ENCODE measurements at places on chromosomes 2 and 18.

- DNase-seq, result no peak
These were observed 108.3 kb downstream of the ARL6IP6 start for GRCh38 chr2:152826581-152827279.

- DNase-seq, result no peak
These were observed 82.9 kb downstream of the CHRNA1 start for GRCh38 chr2:174681099-174682006.

DNA sequence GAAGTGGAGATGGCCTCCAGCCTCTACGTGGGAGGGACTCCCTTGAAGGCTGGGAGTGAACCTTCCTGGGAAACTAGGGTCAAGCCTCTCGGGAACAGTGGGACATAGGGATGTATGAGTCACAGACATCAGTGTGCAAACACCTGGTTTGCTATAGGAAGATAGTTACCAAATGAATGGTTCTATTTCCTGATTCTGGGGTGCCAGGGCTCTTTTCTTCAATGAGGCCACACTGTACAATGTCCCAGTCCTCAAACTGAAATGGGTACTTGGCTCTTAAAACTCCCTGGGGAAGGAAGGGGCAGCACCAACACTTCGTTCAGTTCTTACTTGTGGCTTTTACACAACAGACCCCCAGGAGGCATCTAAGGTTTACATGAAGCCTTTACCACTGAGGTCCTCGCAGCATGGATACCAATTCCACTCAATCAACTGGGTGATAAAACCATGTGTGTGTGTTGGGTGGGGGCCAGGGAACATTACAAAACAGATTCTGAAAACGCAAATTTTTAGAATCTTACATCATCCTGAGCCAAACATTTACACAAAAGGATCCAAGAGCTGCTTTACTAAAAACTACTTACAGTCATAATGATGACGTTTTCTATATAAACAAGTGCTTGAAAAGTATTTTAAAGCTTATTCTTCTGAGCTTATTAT lies 10.4 kb downstream of the ERFE start:
- DNase-seq, result no peak

- DNase-seq, result no peak
These were observed 806.4 kb downstream of the TRIB2 start for GRCh38 chr2:13522917-13523821.

DNA sequence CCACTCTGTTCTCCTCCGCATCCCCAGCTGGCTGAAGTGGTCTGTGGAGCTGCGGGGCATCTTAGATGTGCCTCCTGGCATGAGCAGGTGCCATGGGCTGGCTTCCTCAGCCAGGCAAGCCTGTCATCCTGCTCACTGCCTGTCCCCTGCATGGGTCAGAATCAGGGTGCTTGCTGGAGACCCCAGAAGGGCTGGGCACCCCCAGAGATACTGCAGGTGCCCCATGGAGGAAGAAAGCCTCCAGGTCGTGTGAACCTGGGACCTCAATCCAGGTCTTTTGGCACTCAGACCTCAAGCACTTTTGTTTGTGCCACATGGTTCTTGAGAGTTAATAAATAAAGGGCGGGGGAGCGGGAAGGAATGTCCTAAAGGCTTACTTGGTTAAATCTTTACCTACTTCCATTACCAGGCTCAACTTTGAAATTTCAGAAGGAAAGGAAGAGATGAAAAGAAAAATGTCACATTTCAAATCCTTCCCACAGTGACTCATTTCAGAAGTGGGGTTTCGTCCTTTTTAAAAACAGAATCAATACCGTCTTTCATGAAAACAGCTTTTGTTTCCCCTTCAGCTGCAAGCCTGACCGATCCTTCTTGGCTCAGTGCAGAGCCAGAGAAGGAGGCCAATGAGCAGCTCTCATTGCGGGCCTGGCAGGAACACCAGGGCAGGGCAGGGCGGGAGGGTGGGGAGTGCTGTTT lies 69.9 kb downstream of the RHOB start:
- DNase-seq, result no peak

DNA sequence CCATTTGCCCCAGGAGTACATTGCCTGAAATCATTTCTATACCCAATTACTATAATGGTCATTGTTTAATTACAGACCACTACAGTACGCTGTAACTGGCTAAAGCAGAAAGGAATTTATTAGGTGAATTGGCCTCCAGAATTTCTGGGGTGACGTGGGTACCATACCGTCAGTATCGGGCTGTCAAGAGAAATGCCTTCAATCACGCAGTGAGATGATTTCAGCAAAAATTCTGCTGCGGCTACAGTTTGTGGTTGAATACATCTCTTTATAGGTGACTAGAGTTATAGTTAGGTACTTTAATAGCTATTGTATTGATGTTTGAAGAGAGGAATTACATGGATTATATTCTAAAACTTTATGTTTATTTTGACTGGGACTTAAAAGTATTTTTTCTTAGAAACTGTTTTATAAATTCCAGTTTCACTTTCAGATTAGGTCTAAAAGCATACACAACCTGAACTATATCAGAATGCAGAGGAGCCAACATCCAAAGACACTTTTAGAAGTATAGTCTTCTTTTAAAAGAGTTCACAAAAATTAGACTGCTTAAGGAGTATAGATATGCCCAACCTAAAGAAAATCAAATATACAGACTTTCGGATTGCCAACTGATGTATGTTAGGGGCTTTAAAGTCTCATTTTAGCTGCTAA lies 128.4 kb downstream of the TTC27 start:
- DNase-seq, result no peak

- peak; percentile 12 for DNase-seq
These were observed 99.9 kb downstream of the SPATS2L start for GRCh38 chr2:200406379-200406778.

- no peak for DNase-seq
These were observed 300.9 kb downstream of the ARHGAP15 start for GRCh38 chr2:143429932-143430679.

GRCh38 chr18:59899298-59900221 lies at the start of gene PMAIP1:
Gene PMAIP1, plus strand, starts transcription at chr18:59899996. Its CDS starts 182 bp downstream, at chr18:59900178.
- peak; percentile 97 for DNase-seq

- DNase-seq, result no peak
These were observed 6.5 kb downstream of the POU3F3 start for GRCh38 chr2:104860451-104860790.

- DNase-seq, result no peak
These were observed 26.3 kb upstream of the GREB1 start for GRCh38 chr2:11507517-11507916.

DNA sequence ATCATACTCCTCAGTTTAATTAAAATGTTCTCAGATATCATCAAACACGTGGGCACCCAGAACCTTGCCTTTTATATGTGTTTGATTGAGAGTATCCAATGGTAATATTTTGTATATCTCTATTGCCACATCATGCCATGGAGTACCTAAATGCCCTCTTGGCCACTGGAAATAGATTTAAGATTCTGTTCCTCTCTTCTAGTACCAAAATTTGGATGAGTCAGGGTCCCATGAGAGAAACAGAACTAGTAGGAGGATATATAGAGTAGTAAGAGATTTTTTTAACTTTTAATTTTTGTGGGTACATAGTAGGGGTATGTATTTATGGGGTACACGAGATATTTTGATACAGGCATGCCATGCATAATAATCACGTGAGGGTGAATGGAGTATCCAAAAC lies 9.6 kb upstream of the ZAP70 start:
- no peak for DNase-seq

DNA sequence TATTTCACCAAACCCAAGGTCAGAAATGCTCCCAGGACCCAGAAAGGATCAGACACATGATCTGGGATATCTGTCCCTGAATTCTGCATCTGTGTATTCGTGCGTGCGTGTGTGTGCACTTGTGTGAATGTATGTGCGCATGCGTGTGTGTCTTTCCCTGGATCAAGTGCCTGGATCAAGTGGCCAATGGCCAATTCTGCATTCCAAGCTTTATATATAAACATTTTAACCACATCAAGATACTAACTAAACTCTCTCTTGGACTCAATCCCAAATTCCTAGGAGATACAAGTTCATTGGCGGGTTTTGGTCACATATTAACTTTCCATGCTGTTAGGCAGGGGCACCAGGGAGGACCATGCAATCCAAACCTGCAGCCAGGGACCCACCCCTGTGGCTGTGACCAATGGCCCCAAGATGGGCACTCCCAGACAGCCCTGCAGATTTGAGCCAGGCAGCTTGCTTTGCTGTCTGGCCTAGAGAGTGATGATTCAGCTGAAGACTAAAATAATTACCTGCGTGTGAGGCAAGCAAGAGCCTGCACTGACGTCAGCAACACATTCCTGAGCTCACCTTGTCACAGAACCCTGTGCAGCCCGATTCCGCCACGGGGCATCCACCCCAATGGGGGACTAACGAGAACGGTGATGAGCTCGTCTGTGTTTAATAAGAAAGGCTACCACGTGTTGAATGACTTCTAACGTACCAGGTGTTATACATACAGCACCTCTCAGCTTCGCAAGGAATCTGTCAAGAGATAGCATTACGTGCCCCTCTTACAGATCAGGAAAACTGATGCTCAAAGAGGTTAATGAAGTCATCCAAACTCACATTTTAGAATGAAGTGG lies 45.3 kb upstream of the ROCK2 start:
- no peak for DNase-seq

GRCh38 chr18:63440219-63440618 lies 17.9 kb upstream of the VPS4B start:
- no peak for DNase-seq

Data from NCI-H748 treated with DMSO at 0.1 percent for 48 hours (cell line).